ENCODE measurements at places on chromosomes 16 and 17. TPM values are rescaled to one million over a fixed set of nuclear protein-coding genes. Genes with fewer than 3 reads are reported as not detected.

Gene CACNG3
- not detected for total RNA-seq

Gene HEATR9
- 0.21 TPM for total RNA-seq

Gene TMEM235
- total RNA-seq: not detected

Gene RPH3AL
- total RNA-seq: 38.7 TPM

Gene PRAC1
- not detected for total RNA-seq

Gene CCL7
- total RNA-seq: not detected

Gene PRAC2
- not detected for total RNA-seq

DNA sequence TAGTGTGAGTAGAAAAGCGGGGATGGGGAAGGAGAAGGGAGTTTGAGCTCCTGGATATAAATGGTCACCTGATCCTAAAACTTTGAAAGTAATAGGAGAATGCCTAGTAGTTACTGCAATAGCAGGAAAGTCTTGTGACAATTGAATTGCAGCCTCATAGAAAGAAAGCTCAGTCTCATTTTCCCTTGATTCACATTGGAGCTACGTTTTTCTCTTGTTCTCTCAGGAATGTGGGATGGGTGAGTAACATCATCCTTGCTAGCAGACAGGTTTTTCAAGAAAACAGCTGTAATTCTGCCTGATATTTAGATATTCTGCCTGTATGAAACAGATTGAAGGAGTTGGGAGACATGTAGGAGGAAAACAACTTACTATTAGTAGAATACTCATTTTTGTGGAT, 25.3 kb downstream of the SF3B3 start:
- no peak for DNase-seq

GRCh38 chr17:35856603-35857002, 12.1 kb downstream of the HEATR9 start:
- DNase-seq: no peak

DNA sequence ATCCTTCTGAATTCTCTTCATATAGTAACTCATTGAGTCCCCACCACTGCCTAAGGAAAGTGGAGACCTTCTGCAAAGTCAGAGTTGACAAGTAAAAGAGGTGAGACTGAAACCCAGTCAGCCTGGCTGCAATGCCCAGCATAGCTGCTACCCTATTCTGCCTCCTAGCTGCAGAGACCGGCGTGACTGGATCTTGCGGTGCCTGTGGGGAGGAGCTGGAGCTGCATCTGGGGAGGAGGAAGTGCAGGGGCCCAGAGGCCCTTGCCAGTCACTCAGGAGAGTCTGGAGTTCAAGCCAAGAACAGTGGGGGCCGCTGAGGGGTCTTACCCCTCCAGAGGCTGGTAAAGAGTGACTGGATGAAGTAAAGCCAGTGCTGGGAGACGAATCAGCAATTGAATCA, 35.0 kb upstream of the ZNF423 start:
- DNase-seq: no peak

DNA sequence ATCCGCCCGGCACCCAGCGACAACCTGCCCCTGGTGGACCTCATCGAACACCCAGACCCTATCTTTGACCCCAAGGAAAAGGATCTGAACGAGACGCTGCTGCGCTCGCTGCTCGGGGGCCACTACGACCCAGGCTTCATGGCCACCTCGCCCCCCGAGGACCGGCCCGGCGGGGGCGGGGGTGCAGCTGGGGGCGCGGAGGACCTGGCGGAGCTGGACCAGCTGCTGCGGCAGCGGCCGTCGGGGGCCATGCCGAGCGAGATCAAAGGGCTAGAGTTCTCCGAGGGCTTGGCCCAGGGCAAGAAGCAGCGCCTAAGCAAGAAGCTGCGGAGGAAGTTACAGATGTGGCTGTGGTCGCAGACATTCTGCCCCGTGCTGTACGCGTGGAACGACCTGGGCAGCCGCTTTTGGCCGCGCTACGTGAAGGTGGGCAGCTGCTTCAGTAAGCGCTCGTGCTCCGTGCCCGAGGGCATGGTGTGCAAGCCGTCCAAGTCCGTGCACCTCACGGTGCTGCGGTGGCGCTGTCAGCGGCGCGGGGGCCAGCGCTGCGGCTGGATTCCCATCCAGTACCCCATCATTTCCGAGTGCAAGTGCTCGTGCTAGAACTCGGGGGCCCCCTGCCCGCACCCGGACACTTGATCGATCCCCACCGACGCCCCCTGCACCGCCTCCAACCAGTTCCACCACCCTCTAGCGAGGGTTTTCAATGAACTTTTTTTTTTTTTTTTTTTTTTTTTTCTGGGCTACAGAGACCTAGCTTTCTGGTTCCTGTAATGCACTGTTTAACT, 1.0 kb downstream of the NOG start:
- peak; percentile 50 for DNase-seq

DNA sequence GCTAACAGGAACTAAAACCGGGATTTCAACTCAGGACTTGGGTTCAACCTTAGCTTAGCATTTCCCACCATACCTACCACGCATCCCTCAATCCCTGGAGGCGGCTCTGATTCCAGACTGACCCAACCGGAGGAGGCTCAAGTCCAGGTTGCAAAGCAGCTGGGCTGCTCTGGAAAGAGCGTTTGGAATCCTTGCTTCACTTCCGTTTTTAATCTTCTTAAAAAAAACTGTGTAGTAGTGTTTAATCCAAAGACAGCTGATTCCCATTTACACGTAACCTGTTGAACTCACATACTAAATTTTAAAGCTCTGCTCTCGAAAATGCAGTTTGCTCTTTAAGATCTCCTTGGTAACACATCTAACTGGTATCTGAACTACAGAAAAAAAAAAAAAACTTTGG, 50.0 kb downstream of the NXN start:
- DNase-seq: no peak

GRCh38 chr17:31918701-31919128, 17.2 kb upstream of the UTP6 start:
- no peak for DNase-seq

GRCh38 chr17:61440697-61441096, 11.5 kb upstream of the TBX4 start:
- DNase-seq: no peak

GRCh38 chr17:78774956-78775571, 7.0 kb downstream of the CYTH1 start:
- no peak for DNase-seq

- DNase-seq: no peak
Observed at GRCh38 chr17:49388290-49388640, 26.2 kb upstream of the ZNF652 start.

DNA sequence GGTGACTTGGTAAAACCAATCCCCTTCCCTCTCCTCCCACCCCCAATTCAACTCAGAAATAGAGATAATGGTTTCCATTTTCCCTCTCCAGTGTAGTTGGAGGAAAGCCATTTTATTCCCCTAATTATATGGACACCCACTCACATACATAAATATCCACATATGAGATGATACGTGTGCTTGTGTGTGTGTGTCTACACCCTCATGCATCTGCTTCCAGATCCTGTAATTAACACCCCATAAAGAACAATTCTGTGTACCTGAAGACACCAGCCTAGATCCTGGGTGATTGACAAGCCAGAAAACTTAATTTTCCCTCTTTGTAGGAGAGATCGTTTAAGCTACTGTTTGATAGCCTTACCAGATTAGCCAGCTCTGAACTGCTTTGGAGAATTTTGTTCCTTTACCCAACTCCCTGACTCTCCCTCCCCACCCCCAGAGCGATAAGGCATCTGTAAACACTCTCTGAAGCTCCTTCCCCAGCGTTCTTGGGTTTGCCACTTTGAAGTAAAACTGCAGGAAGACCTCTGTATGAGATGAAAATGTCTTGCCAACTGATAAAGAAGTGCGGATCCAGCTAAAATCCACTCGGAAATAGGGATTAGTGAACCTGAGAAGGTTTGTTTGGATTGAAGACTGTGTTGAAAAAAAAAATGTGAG, 175.7 kb downstream of the RGS9 start:
- no peak for DNase-seq

DNA sequence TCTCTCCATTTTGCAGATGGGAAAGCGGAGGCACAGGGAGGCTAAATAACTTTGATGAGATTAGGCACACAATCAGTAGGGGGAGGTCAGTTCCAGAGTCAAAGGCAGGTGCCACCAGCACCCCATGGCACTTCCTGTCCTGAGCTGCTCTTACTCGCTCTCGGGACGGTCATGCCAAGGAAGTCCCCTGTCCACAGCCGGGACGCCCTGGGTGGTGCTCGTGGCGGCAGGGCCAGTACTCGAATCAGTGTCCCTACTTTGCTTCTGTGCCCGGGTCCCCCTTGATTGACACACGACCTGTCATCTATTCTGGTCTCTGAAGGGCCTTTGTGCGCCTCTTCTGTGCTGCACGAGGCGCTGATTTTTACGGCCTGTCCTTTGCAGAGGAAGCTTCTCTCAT, 31.3 kb downstream of the IRF8 start:
- no peak for DNase-seq

- DNase-seq: no peak
Observed at GRCh38 chr16:11342021-11342855, 3.0 kb upstream of the RMI2 start.

GRCh38 chr16:48081656-48082055, 74.1 kb downstream of the ABCC12 start:
- no peak for DNase-seq

DNA sequence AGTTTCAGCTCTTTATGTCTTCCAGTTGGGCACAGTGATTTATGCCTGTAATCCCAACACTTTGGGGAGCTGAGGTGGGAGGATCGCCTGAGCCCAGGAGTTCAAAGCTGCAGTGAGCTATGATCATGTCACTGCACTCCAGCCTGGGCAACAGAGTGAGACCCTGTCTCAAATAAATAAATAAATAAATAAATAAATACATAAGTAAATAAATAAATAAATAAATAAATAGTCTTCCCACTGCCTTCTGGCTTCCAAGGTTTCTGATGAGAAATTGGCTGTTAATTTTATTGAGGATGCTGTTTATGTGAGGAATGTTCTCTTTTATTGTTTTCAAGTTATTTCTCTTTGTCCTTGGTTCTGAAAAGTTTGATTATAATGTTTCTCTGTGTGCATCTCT, 1507.6 kb upstream of the GOT2 start:
- DNase-seq: no peak

- DNase-seq: no peak
Observed at GRCh38 chr17:8726941-8727555, 17.6 kb downstream of the CCDC42 start.

DNA sequence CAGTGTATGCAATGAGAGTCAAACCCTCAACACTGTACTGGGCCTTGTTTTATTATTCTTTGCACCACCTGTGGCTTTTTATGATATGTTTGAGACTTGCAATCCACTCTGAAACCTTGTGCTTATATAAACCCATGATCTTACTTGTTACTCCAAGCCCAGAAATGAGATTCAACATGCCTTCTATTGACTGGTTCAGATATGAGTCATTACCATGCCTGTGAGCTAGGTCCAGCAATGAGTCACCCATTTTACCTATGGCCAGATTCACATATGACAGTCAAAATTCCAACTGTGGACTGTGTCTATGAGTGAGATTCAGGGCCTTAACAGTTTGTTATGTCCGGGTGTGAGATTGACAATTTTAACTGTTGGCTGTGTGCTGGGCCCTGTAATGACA, 1846.1 kb downstream of the TP53TG3F start:
- no peak for DNase-seq

DNA sequence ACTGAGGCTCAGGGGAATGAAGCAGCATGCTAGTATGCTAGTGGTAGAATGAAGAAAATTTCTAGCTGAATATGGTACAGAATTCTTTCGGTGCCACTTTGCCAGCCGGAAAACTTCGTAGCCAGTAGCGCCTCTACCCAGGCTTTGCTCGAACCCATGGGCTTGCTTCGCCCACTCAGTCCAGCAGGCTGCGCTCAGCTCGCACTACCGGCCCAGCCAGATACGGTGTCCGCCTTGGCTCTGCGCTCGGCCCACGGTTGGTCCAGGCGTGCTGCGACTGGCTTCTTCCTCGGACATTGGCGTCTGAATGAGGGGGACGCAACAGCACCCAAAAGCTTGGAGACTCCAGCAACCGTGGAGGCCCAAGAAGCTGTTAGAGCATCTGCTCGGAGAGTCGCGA, 372.5 kb upstream of the CDH8 start:
- no peak for DNase-seq

DNA sequence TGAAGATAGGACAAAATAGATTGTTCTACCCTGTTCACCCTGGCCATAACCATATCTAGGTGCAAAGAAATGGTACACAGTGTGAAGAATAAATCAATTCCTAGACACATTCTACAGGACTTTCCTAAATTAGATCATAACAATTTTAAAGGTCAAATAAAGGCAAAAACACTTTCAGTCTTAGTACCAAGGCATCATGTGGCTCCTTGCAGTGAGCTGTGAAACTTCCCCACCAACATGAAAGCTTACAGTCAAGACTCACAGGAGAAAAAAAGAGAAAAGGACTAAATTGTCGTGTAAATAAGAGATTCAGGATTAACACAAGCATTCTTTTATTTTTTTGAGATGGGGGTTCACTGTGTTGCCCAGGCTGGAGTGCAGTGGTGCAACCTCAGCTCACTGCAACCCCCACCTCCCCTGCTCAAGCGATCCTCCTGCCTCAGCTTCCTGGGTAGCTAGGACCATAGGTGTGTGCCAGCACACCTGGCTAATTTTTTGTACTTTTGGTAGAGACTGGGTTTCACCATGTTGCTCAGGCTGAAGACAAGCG, 14.2 kb downstream of the NSMCE1 start:
- peak; percentile 14 for DNase-seq

DNA sequence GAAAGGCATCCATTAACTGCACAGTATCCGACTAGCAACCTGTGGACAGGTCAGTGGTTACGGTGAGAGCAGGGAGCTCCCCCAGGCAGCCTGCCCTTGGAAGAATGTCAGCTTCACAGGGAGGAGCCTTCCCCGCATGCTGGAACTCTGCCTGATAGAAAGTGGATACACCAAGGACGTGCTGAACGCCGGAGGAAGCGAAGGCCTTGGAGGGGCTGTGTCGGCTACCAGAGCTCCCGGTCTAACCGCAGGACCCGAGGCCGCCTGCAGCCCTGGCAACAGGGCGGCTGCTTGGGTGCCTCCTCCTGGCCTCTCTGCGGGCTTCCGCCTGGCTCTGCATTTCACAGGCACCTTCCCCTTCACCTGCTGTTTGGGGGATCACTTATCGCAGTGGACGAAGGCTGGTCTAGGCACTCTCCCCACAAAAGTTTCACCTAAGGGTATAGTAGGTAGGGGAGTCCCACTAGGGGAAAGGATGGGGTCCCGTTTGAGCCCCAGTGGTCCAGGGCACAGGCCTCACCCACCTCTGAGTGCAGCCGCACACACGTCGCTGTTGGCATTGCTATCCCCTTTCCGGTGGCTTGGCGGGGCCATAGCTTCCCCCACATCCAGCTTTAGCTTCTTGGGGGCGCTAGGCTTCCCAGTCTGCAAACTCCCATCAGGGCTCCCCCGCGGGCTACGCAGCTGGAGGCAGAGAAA, 29.8 kb downstream of the PELP1 start:
- DNase-seq: no peak
